ENCODE measurements at places on chromosomes 11 and 22. TPM values are rescaled to one million over a fixed set of nuclear protein-coding genes. Genes with fewer than 3 reads are reported as not detected.

Gene TSSK2
- total RNA-seq = not detected

Gene NPAT
- total RNA-seq = 16.6 TPM

Gene SAA4
- not detected for total RNA-seq

Gene ACRV1
- total RNA-seq = 0.26 TPM

Gene ARHGAP20
- total RNA-seq = 0.05 TPM

- no peak for DNase-seq
These were observed 173.2 kb downstream of the KIF18A start for GRCh38 chr11:27934830-27935145.

DNA sequence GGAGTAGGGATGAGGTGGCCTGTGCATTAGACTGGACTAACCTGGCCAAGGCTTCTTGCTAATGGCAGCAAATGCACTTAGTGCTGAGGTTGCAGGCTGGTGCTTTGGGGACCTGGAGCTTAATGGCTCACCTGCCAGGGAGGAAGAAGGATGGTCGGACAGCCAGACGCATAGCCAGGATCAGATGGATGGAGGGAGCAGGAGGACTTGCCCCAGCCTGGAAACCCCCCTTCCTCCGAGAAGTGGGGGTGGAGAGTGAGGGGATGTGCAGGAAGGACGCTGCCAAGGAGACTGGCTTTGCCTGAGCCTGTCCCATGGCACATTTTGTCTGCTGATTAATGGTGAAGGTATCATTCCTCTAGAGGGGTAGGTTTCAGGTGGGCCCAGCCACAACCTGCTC lies 17.9 kb downstream of the IGLL1 start:
- DNase-seq = no peak

GRCh38 chr22:23212061-23213021 lies 32.0 kb downstream of the BCR start:
- no peak for DNase-seq

DNA sequence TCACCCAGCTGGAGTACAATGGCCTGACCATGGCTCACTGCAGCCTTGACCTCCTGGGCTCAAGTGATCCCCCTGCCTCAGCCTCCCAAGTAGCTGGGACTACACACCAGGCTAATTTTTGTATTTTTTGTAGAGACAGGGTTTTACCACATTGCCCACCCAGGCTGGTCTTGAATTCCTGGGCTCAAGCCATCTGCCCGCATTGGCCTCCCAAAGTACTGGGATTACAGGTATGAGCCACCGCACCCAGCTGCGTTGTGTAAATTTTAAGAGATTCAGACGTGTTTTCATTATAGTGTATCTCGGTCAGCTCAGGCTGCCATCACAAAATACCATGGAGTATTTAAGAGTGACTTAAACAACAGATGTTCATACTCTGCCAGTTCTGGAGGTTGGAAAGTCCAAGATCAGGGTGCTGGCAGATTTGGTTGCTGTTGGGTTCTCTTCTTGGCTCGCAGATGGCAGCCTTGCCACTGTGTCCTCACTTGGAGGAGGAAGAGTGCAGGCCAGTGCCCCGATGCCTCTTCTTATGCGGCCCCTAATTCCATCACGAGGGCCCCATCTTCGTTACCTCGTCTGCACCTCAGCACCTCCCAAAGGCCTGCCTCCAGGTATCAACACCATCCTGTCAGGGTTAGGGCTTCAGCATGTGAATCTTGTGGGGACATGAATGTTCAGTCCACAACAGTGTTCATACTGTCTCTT lies 32.6 kb upstream of the PARVB start:
- no peak for DNase-seq

GRCh38 chr11:95095858-95096587 lies 6.4 kb downstream of the ENDOD1 start:
- no peak for DNase-seq

DNA sequence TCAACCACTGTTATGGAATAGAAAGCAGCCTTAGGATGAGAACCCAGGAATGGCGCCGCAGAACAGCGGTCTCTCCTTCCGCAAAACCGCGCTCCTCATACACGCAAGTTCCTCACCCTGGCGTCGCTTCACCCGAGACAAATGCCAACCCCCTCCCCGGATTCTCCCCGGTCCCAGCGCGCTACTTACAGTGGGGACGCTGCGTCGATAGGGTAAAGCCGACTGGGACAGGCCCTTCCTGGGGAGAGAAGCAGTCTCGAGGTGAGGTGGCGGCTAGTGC lies 287 bp downstream of the RPS13 start:
- no peak for DNase-seq

DNA sequence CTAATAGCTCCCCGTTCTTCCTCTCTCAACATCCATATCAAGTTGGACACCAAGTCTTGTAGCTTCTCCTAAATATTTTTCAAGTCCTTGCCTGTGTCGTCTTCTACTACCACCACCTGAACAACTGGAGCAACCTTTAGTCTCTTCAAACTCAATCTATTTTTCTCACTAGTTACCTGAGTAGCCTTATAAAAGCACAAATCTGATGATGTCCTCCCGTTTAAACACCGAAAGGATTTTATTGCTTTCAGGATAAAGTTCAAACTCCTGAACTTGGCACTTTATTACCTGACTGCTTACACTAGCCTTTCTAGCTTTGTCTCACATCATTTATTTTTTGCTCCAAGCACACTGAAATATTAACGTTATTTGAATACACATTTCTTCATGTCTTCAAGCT lies 1.3 kb upstream of the PAK1 start:
- DNase-seq = no peak

DNA sequence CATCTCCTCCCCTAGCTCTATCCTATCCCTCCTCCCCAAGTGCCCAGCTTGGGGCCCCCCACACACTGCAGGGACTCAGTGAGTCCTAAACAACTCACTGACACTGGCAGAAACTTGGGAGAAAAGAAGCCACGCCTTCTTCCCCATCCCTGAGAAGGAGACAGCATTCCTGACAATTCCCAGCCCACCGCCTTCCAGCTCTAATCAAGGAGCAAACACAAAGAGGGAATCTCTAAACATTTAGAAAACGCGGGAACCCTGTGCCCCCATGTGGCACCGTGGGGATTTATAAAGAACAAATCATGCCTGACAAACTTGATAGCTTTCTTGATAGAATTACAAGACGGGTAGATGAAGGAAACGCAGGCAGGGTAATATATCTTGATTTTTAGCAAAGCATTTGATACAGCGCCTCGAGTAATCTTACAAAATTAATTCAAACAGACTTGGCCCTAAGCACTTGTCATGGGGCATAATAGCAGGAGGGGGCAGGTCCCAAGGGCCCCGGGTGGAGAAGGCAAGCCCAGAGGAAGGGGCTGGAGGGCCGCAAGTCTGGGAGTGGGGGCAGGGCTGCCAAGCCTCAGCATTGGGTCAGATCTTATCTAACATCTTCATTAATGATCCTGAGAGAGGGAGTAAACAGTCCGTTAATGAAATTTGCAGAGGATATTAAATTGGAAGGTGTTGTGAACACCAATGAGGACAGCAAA lies 4.5 kb downstream of the CHST1 start:
- no peak for DNase-seq

DNA sequence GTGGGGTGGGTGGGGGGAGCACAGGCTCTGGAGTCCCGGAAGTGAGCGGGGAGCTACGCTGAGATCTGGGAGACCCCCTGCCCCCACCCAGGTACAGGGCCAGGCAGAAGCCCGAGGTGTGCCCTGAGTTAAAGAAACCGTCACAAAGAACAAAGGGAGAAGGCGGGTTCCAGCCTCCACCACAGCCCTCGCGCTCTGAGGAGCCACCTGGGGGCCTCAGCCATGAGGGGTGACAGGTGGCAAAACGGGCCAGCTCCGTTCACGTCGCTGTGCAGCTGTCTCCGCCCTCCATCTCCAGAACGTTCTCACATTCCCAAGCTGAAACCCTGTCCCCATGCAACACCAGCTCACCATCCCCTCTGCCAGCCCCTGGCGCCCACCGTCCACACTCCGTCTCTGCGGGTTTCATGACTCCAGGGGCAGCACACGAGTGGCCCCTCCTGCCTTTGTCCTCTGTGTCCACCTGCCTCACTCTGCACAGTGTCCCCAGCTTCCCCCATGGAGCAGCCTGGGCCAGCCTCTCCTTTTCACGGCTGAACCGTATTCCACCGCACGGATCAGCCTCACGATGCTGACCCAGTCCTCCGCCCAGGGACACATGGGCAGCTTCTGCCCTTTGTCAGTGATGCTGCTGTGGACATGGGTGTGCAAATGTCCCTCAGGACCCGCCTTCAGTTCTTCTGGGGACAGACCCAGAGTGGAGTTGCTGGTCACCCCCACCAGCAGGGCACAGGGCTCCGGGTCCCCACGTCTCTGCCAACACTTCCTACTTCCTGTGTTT lies 1.7 kb upstream of the MUC5B start:
- no peak for DNase-seq

- DNase-seq = no peak
These were observed 8.7 kb downstream of the FGF3 start for GRCh38 chr11:69810289-69811118.

- DNase-seq = no peak
These were observed 6.5 kb downstream of the APOBEC3A start for GRCh38 chr22:38963872-38964271.

GRCh38 chr11:43316451-43316850 lies 4.7 kb downstream of the API5 start:
- DNase-seq = no peak

DNA sequence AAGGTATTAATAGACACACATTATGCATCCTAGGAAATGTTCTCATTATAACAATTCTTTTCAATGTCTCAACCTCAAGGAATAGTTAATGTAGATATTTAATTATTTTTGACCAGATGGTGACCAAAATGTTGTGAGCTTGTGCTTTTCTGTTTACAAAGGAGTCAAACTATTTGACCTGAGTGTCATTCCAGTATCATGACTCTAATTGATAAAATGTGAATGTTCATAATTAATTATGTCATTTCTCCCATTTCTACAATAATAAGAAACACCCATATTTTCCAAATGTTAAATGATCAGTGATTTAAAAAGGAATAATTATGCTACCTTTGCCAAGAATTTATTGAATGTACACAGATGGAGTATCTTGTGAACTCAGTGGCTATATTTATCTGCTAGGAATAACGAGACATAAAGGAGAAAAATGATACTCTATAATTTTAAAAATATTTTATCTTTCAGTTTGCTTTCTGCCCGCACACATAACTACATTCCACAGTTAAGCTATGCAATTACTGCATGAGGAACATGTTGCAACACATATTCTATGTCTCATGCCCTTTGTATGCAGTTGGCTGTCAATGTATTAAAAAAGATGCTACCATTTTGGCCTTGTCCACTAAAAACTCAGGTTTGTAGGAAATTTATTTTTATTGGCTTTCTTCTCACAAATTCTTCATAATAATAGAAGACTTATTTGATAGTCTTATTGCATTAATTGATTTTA lies 376.7 kb upstream of the CCDC179 start:
- DNase-seq = no peak

GRCh38 chr22:39117585-39118191 lies 20.6 kb downstream of the APOBEC3H start:
- DNase-seq = peak; percentile 24

- DNase-seq = no peak
These were observed at the start of gene B3GAT1 for GRCh38 chr11:134412203-134413042. TSS of gene B3GAT1 (minus strand) at chr11:134412242. CDS start at chr11:134387659, 24,583 bp downstream.

DNA sequence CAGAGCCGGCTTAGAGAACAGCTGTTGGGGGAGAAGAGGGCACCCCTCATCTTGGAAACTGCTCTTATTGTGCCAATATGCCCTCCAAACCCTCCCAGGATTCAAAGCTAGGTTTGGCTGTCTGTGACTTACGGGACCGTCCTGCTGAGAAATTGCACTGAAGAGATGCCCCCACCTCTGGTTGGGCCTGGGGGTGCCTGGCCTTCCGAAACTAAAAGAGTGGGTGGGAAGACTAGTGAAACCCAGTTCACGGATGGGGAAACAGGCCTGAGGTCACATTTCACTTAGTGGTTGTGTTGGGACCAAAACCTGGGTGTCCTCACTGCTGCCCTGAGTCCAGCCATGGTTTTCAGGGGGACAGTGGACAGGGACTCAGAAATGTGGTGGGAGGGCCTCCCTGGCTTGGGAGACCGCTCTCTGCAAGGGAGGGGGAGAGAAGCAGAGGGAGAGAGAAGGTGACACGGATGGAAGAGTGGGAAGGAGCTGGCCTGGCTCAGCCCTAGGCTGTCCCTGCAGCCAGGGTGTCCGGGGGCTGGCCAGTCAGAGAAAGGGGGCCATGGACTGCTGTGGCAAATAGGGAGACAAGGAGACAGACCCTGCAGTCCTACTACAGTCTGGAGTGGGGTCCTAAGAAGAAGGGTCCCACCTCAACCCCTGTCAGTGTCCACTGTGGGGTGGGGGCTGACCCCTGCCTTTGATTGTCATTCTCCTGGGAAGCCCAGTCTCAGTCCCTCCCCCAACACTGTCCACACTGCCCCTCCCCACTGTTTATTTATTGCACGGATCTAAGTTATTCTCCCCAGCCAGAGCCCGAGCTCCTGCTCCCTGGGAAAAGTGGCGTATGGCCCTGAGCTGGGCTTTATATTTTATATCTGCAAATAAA lies 13.6 kb downstream of the MAFF start:
- DNase-seq = no peak

GRCh38 chr11:14499178-14499559 lies 442 bp downstream of the COPB1 start:
- no peak for DNase-seq

GRCh38 chr22:19043121-19044085 lies 78.8 kb downstream of the DGCR2 start:
- DNase-seq = no peak

GRCh38 chr11:64522843-64523380 lies 68.1 kb upstream of the SLC22A12 start:
- DNase-seq = no peak

DNA sequence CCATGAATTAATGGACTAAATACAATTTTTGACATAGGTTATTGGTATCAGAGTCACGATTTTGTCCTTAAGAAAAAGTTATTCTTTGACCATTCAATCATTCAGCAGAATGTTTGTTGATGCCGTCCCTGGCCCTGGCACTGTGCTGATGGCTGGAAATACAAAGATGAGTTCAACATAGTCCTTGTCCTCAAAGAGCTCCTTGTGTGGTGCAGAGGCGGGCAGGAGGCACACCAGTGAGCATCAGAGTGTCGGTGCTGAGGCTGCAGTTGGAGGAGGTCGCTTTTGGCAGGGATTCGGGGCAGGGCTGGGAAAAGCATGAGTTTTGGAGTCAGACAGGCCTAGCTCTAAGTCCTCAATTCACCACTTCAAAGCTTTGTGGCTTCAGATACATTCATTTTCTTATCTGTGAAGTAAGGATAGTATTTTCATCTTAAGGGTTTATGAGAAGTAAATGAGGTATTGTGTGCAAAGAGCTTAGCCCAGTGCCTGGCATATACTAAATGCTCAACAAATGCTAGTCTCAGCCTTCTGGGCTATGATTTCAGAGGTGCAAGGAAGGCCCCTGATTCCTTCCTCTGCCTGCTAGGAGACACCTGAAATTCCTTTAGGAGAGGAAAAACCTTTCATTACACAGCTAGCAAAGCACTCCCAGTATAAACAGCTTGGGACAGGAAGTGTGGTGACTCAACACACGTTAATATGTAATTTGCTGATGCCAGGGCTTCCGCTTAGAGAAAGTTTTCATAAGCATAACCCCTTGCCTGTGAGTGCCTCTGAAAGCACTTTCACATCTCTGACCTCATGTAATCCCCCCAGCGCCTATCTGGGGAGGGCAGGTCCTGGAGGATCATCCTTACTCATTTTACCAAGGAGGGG lies 113.8 kb downstream of the NECTIN1 start:
- peak; percentile 30 for DNase-seq

Measured in Panc1 (cell line).